Fibroblast of pulmonary artery (primary cell): ENCODE measurements at places on chromosomes 13 and 19.

GRCh38 chr13:52412128-52412527 lies 6.2 kb upstream of the THSD1 start:
- no peak for DNase-seq

GRCh38 chr19:39328046-39328705 lies 7.5 kb upstream of the LRFN1 start:
- peak; percentile 75 for DNase-seq

DNA sequence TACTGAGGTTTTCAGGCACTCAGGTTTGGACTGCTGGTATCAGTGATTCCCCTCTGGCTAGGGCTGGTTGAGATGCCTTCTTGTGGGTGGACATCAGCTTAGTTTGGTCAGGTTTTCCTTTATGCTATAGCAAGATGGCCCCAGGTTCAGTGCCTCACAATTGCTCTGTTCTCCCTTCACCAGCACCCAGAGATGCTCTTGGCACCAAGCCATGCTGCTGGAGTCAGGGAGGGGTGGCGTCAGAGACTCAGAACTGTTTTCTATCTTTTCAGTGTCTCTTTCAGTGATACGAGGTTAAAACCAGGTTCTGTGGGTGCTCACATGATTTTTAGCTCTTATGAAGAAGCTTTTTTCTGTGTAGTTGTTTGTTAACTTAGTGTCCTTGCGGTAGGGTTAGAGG lies 96.9 kb downstream of the NBEA start:
- DNase-seq = no peak

GRCh38 chr13:50352720-50353480 lies 337.7 kb downstream of the KCNRG start:
- DNase-seq = no peak

GRCh38 chr13:39530916-39531315 lies 72.1 kb downstream of the LHFPL6 start:
- peak; percentile 24 for DNase-seq

GRCh38 chr13:94859811-94860210 lies 147.5 kb upstream of the SOX21 start:
- peak; percentile 10 for DNase-seq

DNA sequence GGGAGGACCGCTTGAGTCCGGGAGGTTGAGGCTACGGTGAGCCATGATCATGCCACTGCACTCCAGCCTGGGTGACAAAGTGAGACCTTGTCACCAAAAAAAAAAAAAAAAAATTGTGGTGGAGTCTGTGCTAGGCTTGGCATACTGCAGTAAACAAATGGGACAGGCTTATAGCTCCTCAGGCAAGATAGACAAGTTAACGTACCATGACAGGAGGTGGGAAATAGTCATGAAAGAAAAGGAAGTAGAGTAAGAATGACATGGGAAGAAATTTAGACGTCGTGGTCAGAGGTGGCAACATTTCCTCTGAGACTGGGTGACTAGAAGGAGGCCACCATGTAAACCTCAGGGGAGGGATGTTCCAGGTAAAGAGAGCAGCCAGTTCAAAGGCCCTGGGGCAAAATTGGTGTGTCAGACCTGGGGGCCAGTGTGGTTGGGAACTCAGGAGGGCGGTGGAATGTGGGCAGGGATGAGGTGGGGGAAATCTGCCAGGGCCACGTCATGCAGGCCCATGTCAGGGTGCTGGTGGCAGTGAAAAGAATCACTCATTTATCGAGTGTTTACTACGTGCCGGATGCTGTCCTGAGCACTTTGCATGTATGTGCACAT lies 5.6 kb downstream of the SNRPA start:
- DNase-seq = no peak

GRCh38 chr19:19059837-19060611 lies 3.8 kb upstream of the SLC25A42 start:
- no peak for DNase-seq

DNA sequence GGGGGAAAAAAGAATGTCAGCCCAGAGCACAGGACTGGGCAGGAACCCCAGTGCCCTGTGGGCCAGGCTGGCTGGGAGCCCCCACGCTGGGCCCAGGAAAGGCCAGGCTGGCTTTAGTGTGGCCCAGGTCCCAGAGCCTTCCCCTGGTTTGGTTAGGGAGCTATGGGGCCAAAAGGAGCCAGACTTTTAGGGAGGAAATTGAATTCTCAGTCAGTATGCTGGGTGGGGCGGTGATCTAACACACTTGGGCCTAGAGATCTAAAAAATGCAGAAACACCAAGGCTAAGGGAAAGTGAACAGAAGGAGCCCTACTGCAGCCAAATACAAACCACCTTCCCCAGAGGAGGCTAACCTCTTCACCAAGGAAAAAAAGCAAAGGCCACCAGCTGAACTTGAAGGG lies 137.5 kb downstream of the CRYL1 start:
- DNase-seq = no peak
